Epithelial cell of prostate (primary cell): ENCODE measurements at places on chromosomes 7 and 10.

- no peak for DNase-seq
These were observed 423.2 kb downstream of the PAXIP1 start for GRCh38 chr7:154579711-154580110.

DNA sequence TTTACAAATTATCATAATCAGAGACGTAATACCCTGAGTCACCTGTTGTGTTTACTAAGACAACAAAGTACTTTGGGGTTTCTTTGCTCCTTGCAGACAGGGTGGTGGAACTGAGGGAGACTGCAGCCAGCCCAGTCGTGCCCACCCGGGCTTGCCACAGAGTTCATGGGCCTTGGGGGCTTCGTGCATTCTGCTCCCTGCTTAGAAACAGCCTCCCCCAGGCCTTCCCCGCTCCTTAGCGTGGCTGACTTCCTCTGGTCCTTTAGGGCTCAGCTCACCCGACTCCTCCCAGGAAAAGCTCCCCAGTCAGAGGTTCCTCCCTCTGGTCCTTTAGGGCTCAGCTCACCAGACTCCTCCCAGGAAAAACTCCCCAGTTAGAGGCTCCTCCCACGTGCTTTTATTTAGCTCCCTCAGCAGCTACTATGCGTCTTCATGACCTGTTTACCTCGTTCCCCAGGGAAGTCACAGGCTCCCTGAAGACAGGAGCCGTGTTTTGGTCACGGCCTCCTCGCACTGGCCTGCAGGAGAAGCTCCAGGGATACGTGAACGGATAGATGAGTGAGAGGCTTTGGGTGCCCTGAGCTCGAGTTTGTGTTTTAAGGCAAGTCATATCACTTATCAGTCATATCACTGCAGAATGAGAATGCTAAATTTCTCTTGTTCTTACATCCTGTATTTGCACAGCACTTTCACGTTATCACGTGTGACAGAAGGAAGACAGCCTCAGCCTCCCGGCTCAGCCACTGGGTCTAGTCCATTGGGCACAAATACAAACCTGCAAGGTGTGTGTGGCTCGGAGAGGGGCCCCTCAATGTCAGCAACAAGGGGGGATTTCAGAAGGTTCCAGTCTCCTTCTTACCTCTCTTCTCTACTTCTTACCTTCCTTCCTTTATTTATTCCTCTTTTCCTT is 52.7 kb upstream of the VIPR2 start:
- no peak for DNase-seq

DNA sequence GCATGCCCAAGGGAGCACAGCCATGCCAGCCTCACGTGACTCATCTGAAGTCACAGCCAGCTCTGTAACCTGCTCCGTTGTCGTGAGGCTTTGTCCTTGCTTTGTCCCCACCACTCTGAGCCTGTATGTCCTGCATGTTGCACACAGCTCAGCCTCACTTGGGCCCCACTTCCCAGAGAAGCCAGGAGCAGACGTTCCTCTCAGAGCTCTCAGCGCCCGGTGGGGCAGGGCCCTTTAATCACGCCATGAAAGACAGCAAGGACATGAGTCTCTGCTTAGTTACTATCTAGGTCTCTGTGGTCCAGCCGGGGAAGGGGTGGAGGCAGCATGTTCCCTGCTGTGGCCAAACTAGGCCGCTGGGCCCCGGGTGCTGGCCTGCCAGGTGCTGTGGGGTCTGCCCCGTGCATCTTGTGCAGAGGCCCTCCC is 127.4 kb upstream of the FAM20C start:
- no peak for DNase-seq

GRCh38 chr10:15370212-15370855 is 755 bp downstream of the FAM171A1 start:
- DNase-seq: no peak

- no peak for DNase-seq
These were observed at the start of gene SH2B2 for GRCh38 chr7:102286237-102287110. Gene SH2B2 (plus strand): TSS chr7:102286868. CDS start chr7:102300551, 13,683 bp downstream.

- no peak for DNase-seq
These were observed 106.0 kb downstream of the BMS1 start for GRCh38 chr10:42888504-42889095.

DNA sequence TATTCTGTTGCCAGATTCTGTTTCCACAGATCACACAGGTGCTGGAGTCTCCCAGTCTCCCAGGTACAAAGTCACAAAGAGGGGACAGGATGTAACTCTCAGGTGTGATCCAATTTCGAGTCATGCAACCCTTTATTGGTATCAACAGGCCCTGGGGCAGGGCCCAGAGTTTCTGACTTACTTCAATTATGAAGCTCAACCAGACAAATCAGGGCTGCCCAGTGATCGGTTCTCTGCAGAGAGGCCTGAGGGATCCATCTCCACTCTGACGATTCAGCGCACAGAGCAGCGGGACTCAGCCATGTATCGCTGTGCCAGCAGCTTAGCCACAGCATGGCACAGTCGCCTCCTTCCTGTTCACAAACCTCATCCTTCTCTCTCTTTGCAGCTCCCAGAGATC is 237.5 kb upstream of the PRSS1 start:
- no peak for DNase-seq

DNA sequence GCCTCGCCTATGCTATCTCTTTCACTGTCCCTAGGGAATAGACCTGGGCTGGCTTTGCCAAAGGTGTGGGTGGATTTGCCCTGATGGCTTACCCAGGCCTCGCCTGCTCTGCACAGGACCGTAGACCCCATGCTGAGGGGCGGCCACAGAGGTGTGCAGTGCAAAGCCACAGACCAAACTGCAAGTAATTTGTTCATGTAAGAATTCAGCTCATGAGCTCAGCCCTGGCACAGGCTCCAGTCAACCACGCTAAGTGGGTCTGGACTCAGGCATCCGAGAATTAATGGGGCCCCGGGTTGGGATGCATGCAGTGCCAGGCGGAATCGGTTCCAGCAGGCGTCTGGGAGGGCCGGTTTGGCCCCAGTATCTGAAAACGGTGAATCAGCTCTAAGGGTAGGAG is 445.2 kb downstream of the DNAJB6 start:
- DNase-seq: no peak

GRCh38 chr7:7231000-7231399 is 48.7 kb downstream of the C1GALT1 start:
- DNase-seq: no peak

- DNase-seq: no peak
These were observed 1254.6 kb upstream of the CELF2 start for GRCh38 chr10:9762966-9763656.

- no peak for DNase-seq
These were observed 50.3 kb downstream of the ENO4 start for GRCh38 chr10:116899626-116900025.

DNA sequence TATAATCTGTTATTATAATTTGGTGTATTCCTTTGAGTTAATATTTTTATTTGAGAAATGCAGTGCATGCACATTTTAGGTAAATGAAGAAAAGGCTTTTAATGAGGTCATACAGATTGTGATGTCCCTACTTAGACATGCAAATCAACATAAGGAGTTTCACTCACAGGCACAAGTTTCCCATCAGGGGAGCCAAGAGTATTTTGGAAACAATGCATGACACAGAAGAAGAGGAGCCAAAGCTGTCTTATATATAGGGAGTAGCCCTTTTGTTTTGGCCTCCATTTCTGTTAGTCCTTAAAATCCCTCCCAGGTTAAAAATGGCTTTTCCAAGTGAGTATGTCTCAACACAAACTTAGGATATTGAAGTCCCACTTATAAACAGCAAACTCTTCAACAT is 703.4 kb upstream of the ANKRD30A start:
- no peak for DNase-seq

DNA sequence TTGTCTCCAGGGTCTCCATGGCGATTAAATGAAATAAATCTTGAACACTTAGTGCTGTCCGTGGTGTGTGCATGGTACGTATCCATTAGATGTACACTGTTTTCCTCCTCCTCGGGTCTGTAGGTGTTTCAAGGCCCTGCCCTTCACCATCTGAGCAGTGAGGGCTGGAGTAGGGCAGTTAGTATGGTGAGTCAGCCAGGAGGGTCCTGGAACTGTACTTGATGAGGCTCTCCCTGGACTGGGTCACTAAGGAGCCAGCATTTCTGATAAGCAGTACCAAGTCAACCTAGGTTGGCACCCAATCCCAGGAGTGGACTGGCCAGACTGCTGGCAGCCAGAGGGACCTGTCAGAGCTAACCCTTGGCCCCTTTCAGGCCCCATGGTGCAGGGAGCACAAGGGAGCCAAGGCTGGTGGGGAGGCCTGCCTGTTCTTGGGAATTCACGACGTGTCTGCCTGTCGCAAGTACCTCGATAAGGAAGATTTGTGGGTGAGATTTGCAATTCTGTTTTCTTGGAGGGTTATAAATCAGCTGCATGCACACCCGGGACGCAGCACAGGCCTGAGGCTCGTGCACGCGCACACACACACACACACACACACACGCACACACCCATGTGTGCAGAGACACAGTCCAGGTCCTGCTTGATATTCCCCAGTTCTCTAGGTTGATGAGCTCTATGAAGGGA is 114.2 kb downstream of the ZMIZ1 start:
- no peak for DNase-seq

DNA sequence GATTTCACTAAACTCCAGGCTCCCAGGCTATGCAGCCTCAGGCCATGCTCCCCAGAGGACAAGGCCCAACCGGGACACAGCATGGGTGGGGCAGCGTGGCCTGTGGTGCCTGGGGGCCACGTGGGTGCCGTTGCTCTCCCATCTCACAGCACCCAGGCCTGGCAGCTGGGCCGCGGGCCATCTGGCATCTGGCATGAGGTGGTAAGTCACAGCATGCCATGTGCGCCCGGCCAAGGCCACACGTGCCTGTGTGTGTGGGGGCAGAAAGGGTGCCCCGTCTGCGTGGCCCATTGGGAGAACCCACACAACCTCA is 204.1 kb downstream of the EBF3 start:
- DNase-seq: no peak

DNA sequence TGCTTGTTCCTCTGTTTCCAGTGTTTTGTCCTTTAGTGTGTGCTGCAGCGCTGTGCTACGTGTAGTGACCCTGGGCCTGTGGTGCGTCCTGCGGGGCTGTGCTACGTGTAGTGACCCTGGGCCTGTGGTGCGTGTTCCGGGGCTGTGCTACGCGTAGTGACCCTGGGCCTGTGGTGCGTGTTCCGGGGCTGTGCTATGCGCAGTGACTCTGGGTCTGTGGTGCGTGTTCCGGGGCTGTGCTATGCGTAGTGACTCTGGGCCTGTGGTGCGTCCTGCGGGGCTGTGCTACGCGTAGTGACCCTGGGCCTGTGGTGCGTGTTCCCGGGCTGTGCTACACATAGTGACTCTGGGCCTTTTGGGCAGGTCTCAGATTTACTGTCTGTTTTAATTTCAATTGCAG is 60.1 kb downstream of the INPP5A start:
- no peak for DNase-seq

GRCh38 chr10:123409884-123410283 is 255.7 kb downstream of the BUB3 start:
- DNase-seq: no peak

GRCh38 chr10:17685233-17685840 is 41.4 kb downstream of the STAM start:
- no peak for DNase-seq

GRCh38 chr10:94143261-94143660 is 149.5 kb downstream of the PLCE1 start:
- no peak for DNase-seq

DNA sequence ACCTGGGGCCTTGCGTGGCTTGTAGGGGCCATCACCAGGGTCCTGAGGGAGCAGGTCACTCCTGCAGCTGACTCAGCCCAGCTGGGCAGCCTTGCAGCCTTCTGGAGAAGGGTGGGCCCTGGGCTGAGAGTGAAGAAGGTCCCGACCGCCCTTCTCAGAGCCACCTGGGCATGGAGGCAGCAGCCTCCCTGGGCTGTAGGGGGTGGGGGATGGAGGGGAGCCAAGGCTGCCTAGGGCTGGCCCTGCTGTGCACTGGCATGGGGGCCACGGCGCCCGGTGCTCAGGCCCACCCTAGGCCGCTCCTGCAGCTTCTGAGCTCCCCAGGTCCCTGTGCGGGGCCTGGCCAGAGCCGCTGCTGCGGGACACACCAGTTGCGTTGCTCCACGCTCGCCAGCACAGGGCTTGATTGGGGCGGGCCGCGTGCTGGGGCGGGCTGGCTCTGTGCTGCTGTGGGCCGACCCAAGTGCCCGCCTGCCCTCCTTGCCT is 63.6 kb upstream of the NKX6-2 start:
- no peak for DNase-seq

GRCh38 chr7:92904244-92905131 is 68.1 kb upstream of the CDK6 start:
- DNase-seq: peak; percentile 95
